CD4-positive, alpha-beta T cell treated with Interleukin-2 at 100 ng/mL for 4 hours (primary cell): ENCODE measurements at places on chromosomes 4 and X.

GRCh38 chr4:109850601-109851000, 2.7 kb downstream of the LRIT3 start:
- no peak for DNase-seq

- DNase-seq = no peak
Observed at GRCh38 chr4:128635955-128636560, 173.4 kb upstream of the JADE1 start.

GRCh38 chrX:116272861-116273260, 102.3 kb downstream of the AGTR2 start:
- DNase-seq = no peak

- DNase-seq = no peak
Observed at GRCh38 chr4:8905773-8906667, 34.4 kb upstream of the HMX1 start.

DNA sequence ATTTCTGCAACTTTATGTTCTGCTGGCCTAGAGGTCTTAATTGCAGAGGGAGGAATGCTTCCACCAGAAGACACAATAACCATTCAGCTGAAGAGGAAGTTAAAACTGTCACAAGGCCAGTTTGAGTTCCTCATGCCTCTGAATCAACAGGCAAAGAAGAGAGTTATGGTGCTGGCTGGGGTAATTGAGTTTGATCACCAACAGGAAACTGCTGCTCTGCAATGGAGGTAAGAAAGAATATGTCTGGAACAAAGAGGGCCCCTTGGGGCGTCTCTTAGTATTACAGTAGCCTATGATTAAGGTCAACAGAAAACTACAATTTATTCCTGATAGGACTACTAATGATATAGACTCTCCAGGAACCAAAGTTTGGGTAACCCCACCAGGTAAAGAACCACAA, 744.0 kb downstream of the FSTL5 start:
- DNase-seq = no peak

GRCh38 chrX:129786210-129786651, 6.5 kb downstream of the SASH3 start:
- DNase-seq = no peak

- DNase-seq = peak; percentile 24
Observed at GRCh38 chr4:147846318-147847155, 114.6 kb downstream of the ARHGAP10 start.

DNA sequence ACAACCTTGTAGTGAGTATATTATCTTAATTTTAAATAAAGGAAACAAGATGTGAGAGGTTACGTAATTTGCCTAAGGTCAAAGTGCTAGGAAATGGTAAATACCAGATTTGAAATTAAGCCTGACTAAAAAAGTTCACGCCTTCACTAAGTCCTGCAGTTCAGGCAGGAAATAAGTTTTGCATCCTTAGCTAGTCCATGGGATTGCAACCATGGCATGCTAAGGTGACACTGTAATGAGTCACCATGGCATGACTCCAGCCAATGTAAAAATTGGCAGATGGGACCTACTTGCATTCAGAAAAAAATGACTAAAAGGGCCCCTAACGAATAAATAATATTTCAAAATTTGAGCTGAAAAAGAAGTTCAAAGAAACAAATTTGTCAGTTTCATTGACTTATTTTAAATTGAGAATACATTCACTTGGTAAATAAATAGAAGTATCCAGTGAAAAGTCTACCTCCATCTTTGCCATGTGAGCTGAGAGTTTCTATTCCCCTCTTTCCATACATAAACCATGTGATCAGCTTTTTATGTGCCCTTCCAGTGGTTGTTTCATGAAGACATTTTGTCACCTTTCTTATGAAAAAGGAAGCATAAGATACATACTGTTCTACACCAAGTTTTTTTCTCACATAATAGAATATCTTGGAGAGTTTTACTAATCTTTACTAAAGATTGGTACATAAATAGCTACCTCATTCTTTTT, 72.4 kb downstream of the ANKRD50 start:
- DNase-seq = no peak

- DNase-seq = no peak
Observed at GRCh38 chr4:105651884-105652283, 56.6 kb downstream of the INTS12 start.

DNA sequence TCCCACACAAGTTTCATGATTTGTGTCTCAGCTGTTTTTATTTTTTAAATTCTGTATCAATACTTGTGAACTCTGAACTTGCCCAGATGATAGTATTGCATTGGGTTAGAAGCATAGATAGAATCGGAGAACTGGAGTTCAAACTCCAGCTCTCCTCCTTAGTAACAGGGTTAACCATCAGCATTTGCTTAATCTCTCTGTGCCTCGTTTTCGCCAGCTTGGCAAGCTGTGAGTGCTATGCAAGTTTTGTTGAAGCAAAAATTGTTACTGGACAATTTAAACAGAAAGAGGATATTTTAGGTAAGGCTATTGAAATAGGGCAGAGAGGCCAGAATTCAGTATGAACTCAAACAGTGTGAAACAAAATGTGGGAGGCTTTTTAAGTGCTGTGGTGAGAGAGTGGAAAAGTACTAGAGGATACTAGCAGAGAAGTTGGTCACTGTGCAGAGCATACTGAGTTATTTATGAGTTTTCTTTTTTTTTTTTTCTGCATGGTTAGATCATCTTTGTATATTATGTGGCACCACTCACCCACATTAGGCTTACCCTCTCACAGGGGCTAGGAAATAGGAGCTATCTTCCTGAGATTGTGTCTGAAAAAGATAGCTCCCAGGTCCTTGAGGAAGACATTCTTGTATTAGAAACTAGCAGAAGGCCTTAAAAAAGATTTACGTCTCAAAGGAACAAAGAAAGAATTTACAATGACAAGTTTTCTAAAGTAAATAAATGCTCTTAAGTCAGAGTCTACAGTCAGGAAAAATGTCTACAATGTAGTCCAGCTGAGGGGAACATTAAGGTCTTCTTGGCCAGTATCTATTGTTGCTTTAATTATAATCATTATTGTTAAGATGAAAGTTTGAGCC, 1126.6 kb downstream of the FAT4 start:
- no peak for DNase-seq

DNA sequence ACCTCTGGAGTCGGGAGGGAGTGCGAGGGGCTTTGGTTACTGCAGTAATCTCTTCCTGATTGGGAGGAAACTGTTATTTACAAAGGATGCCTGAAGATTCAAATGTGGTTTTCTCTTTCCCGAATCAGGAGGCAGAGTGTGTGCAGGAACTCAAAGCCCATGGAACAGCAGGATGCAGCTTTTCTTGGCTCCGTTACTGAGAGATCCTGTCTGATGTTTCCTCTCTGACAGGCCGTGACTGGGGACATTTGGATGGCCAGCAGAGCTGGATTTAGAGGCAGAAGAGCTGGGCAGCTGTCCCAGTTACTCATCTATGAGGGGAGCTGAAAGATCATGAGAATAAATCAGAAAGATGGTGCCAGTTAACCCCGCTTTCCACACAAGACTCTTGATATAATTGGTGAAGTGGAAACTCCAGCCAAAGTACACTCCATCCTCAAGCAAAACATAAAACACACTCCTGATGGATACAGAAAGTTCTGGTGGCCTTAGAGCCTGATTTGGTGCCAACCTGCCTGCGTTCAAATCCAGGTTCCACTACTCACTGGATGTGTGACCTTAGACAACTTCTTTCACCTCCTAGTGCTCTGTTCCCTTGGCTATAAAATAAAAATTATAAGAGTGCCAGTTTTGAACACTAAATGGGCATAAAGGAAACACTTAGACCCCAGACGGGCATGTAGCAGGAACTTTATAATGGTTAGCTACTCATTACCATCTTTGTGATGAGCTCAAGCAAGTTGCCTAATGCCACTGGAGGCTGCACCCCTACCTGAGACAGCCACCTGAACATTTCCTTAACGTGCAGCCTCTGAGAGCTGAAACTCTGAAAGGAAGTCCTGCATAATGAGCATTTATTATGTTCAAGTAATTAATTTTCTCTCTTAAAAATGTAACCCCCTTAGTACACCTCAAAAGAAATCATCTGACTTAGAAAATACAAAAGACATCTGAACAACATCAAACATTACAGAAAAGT, 349.0 kb upstream of the GATB start:
- no peak for DNase-seq

- no peak for DNase-seq
Observed at GRCh38 chr4:76055016-76055415, 19.1 kb upstream of the CXCL11 start.

DNA sequence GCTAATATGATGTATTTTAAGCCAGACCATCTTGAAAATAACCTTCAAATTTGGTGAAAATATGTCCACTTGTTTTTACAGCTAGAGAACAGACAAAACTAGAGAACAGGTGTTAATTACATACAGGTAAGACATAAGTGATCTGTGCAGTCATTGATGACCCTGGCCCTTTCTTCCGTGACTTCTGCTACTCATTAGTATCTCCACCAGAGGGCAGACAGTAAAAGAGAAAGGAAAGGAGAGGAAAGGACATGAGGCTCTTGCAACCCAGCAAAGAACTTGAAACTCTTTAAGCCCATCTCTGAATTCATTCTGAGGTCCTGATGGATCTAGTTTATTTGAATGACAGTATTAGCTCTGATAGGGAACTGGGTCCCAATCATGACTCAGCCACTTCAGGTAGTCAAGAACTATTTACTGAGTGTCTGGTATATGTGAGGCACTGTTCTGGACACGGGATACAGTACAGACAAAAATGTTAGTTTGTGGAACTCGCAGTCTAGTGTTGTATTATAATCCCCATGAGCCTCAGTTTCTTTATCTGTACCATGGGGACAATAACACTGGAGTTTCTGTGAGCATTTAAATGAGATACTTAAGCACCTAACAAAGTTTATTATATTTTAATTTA, 121.0 kb upstream of the TEX13D start:
- peak; percentile 66 for DNase-seq

DNA sequence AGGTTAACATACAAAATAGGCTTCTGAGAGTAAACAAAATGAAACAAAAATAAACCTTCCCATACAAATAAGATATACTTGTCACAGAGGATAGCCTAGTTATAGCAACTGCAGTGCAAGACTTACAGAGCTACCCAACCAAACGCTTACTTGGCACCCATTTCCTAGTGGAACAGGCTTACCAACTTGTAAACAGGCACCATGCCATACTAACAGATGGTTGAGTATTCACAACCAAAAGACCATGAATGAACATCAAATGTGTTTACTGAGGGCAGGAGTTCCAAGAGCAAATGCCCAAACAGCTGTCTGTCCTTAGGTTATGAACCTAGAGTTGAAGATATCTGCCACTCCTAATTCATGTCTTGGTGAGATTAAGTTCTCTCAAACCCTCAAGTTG, 2629.2 kb downstream of the PCDH7 start:
- no peak for DNase-seq

- DNase-seq = no peak
Observed at GRCh38 chr4:8472158-8472688, 31.6 kb downstream of the TRMT44 start.

DNA sequence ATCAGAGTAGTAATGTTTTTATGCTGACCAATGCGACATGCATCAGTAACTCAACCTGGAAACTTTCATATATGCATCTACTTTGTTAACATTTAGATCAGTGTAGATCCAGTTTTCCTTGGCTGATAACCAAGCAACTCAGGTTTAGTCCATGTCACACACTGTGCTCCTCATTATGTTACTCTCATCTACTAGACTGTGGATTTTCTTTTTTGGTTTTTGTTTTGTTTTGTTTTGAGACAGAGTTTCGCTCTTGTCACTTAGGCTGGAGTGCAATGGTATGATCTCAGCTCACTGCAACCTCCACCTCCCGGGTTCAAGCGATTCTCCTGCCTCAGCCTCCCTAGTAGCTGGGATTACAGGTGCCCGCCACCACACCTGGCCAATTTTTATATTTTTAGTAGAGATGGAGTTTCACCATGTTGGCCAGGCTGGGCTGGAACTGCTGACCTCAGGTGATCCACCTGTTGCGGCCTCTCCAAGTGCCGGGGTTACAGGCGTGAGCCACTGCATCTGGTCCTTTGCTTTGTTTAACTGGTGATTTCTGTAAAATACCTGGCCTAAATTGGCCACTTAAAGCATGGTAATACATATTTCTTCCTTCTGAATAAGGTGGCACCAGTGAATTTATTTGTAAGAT, 48.6 kb downstream of the SMARCAD1 start:
- DNase-seq = no peak

GRCh38 chr4:48902266-48902665, 4.3 kb downstream of the OCIAD2 start:
- no peak for DNase-seq

DNA sequence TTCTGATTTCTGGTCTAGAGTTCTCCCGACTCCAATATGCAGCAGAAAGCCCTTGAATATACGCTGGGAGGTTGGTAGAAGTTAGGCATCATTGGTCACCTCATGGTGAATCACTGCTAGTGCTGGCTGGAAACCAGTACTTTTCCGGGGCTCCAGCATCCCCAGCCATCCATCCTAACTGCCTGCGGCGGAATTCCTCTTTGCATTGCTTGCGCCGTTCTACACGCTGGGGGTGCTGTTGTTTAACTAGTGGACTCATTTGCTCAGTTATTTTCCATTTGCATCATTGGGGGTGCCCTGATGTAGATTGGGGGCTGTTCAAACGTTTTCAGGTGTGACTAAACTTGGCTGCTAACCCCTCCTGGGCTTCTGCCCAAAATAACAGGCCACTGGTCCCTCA, 23.3 kb upstream of the GPR50 start:
- no peak for DNase-seq

DNA sequence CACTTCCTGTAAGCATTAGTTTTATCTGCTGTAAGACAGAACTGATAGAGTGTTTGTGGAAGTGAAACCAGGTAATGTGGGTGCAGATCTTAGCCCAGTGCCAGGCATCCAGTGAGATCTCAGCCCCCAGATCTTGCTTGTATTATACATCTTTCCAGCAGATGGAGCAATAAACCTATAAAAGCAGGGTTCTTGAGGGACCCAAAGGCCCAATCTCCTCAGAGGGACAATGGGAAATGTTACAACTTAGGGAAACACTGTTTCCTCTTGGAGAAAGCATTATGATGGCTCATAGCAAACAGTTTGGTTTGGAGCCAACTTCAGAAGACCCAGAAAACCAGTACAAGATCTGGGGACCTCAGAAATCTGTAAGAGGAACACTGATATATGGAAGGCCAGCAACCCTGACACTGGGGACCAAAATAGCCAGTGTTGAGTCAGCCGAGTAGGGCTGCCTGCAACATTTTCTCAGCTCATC, 206.3 kb downstream of the SLC7A11 start:
- DNase-seq = no peak

GRCh38 chr4:77827343-77827742, 8.2 kb upstream of the CNOT6L start:
- DNase-seq = peak; percentile 35

DNA sequence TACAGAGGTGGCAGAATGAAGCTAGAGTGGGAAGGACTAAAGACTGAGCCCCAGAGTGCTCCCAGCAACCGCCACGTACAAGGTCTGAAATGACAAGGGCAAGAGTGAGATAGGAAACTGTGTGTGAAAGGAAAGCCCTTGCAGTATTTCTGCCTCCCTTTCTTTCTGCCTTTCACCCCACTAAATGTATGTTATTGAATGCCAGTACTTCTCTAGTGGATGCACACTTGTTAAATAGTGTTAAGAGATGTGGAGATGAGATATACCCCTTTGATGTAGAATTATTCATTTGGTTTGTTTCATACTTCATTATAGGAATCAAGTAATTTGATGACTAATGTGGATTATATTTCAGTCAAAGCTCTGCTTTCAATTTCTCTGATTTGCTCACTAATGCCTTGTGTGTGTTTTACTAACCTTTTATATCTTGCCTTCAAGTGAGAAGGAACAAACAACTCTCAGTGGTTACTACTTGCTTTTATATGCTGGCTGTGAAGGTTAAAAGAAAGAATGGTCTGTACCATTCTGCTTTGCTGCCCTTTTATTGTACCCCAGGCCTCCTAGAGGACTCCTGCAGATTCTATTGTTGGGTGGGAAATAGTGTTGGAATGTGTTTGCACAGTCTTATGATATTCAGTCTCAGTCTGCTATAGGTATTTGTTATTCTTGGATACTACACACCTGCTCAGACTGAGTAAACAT, 8.0 kb upstream of the ANXA3 start:
- DNase-seq = no peak
